ENCODE measurements at places on chromosomes 1 and 21.

GRCh38 chr1:153945131-153945794 lies 1.3 kb downstream of the DENND4B start:
- no peak for DNase-seq
- H3K27me3 ChIP-seq = no peaks in the 10 kb centered on the region
- peak overlapping the region; percentile 90 for H3K4me3 ChIP-seq
- H3K36me3 ChIP-seq = peaks cover 4% of the 10 kb centered on the region
- peak overlapping the region; percentile 91 for H3K27ac ChIP-seq
- peaks cover 7% of the 10 kb centered on the region for H3K4me1 ChIP-seq

GRCh38 chr1:156104861-156105832 lies 9.4 kb upstream of the LMNA start:
- H3K27ac ChIP-seq = peak overlapping the region; percentile 28
- no peak for DNase-seq
- no peak overlapping the region for H3K4me3 ChIP-seq
- H3K36me3 ChIP-seq = no peaks in the 10 kb centered on the region
- H3K4me1 ChIP-seq = peaks cover 16% of the 10 kb centered on the region

GRCh38 chr1:119331915-119332314 lies 36.7 kb upstream of the HAO2 start:
- no peaks in the 10 kb centered on the region for H3K27me3 ChIP-seq
- H3K27ac ChIP-seq = no peak overlapping the region
- DNase-seq = no peak
- no peak overlapping the region for H3K4me3 ChIP-seq

DNA sequence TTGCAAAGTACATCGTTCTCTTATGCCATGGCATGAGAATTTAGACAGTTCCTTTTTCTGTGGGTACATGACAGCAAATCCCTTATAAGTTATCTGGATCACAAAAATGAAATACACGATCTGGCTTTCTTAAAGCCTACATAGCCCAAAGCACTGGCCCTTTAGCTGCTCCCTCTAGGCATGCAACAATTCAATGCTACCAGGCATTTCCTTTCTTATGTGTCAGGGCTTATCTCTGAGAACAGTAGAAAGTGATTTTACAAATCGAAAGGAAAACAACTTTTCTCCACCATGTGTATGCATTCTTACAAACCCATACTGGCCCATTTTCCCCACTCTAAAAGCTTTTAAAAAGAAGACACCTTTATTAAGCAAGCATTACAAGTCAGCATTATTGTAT lies 139.7 kb downstream of the GRIK1 start:
- no peaks in the 10 kb centered on the region for H3K36me3 ChIP-seq
- DNase-seq = no peak
- no peak overlapping the region for H3K4me3 ChIP-seq
- H3K27me3 ChIP-seq = no peaks in the 10 kb centered on the region

DNA sequence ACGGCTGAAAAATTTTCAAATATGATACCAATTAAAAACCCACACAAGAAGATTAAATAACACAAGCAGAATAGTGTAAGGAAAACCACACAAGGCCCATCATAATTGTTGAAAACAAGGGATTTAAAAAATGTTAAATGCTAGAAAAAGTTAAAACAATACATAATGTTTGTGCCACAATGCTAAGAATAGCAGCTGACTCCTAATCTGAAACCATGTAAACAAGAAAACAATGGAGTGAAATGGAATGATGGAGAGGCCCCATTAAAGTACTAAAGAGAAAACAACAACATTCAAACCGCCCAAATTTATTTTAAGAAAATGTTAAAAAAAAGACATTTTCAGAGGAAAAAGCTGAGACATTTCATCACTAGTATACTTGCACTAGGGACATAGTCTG lies 663.6 kb upstream of the NCAM2 start:
- H3K27me3 ChIP-seq = no peaks in the 10 kb centered on the region
- no peaks in the 10 kb centered on the region for H3K4me1 ChIP-seq

- no peaks in the 10 kb centered on the region for H3K36me3 ChIP-seq
- H3K27me3 ChIP-seq = no peaks in the 10 kb centered on the region
- H3K27ac ChIP-seq = peak overlapping the region; percentile 76
- no peak overlapping the region for H3K4me3 ChIP-seq
- DNase-seq = no peak
Observed at GRCh38 chr1:169155675-169156074, 49.2 kb downstream of the ATP1B1 start.

DNA sequence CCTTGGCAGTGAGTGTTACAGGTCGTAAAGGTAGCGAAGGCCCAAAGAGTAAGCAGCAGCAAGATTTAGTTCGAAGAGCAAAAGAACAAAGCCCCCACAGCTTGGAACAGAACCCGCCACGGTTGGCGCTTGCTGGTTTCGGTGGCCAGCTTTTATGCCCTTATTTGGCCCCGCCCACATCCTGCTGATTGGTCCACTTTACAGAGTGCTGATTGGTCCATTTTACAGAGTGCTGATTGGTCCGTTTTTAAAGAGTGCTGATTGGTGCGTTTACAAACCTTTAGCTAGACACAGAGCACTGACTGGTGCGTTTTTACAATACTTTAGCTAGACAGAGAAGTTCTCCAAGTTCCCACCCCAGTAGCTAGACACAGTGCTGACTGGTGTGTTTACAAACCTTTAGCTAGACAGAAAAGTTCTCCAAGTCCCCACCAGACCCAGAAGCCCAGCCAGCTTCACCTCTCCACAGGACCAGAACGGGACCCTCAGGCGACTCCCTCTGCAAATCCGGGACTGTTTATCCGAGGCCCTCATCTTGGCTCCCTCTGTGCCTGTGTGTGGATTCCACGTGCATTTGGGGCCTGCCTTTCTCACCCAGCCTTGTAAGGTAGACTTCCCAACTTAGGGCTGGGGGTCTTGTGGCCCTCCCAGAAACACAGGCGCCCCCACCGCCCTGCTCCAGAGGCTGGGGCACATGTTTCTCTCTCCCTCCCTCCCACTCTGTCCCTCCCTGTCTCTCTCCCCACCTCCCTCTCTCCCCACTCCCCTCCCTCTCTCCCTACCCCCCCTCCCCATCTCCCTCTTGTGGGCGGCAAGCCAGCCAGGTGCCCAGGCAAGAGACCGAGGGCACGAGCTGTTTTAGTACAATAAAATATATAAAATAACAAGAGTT lies 12.6 kb downstream of the FTCD start:
- no peak overlapping the region for H3K4me3 ChIP-seq
- DNase-seq = no peak
- H3K27ac ChIP-seq = no peak overlapping the region
- H3K36me3 ChIP-seq = no peaks in the 10 kb centered on the region

GRCh38 chr1:210978316-210978973 lies 155.5 kb downstream of the KCNH1 start:
- DNase-seq = no peak
- no peaks in the 10 kb centered on the region for H3K27me3 ChIP-seq
- no peak overlapping the region for H3K4me3 ChIP-seq
- no peak overlapping the region for H3K27ac ChIP-seq
- no peaks in the 10 kb centered on the region for H3K4me1 ChIP-seq

DNA sequence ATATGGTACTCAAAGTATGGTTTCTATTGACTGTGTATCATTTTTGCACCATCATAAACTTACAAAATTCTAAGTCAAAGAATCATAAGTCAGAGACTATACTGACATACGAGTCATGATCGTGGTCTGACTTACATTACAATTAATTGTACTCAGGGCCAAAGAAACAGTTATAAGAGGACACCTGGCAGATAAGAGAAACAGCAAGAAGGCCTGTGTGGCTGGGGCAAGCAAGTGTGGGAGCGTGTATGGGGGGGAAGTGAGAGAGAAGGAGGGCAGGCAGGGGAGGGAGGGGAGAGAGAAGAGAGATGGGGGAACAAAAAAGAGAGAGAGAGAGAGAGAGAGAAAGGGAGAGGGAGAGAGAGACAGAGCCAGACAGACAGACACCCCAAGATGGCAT lies 70.9 kb downstream of the RERE start:
- DNase-seq = no peak
- no peak overlapping the region for H3K4me3 ChIP-seq
- H3K27ac ChIP-seq = no peak overlapping the region
- no peaks in the 10 kb centered on the region for H3K36me3 ChIP-seq
- H3K27me3 ChIP-seq = no peaks in the 10 kb centered on the region
- no peaks in the 10 kb centered on the region for H3K4me1 ChIP-seq

DNA sequence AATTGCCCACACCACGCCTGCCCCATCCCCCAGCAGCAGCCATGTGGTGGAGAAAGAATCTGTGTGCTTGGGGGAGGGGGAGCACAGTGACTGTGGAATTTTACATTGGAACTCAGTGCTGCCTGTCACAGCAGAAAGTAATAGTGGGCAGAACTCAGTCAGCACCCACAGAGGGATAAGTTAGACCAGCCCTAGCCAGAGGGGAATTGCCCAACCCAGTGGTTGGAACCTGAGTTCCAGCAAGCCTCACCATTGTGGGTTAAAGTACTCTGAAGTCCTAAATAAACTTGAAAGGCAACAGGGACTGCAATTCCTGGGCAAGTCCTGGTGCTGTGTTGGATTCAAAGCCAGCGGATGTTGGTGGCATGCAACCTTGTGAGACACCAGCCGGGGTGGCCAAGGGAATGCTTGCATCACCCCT lies 88.8 kb downstream of the MRPL39 start:
- H3K27me3 ChIP-seq = no peaks in the 10 kb centered on the region
- no peaks in the 10 kb centered on the region for H3K4me1 ChIP-seq
- no peak for DNase-seq
- H3K4me3 ChIP-seq = no peak overlapping the region

DNA sequence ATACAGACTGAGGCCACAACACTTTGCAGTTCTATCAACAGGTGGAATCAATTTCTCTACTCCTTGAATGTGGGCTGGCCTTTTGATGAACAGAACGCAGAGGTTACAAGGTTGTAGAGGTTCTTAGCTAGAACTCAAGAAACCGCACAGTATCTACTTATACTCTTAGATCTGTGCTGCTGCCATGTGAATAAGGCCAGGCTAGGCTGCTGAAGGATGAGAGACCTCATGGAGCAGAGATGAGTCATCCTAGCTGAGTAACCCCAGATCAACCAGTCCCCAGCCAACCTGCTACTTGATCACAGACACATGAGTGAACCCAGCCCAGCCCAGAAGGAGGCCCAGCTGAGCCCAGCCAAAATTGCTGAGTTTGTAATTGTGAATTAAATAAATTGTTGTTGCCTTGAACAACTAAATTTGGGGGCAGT lies 35.3 kb upstream of the BCAR3 start:
- DNase-seq = no peak
- no peaks in the 10 kb centered on the region for H3K27me3 ChIP-seq
- H3K27ac ChIP-seq = no peak overlapping the region
- H3K4me3 ChIP-seq = no peak overlapping the region
- no peaks in the 10 kb centered on the region for H3K36me3 ChIP-seq

- no peak for DNase-seq
- no peaks in the 10 kb centered on the region for H3K27me3 ChIP-seq
- H3K4me3 ChIP-seq = no peak overlapping the region
- H3K4me1 ChIP-seq = no peaks in the 10 kb centered on the region
Observed at GRCh38 chr1:66090859-66091457, 298.3 kb downstream of the PDE4B start.

- DNase-seq = no peak
- H3K4me3 ChIP-seq = no peak overlapping the region
- H3K36me3 ChIP-seq = no peaks in the 10 kb centered on the region
- H3K27ac ChIP-seq = no peak overlapping the region
- no peaks in the 10 kb centered on the region for H3K27me3 ChIP-seq
Observed at GRCh38 chr1:154862907-154863306, 7.2 kb downstream of the KCNN3 start.

DNA sequence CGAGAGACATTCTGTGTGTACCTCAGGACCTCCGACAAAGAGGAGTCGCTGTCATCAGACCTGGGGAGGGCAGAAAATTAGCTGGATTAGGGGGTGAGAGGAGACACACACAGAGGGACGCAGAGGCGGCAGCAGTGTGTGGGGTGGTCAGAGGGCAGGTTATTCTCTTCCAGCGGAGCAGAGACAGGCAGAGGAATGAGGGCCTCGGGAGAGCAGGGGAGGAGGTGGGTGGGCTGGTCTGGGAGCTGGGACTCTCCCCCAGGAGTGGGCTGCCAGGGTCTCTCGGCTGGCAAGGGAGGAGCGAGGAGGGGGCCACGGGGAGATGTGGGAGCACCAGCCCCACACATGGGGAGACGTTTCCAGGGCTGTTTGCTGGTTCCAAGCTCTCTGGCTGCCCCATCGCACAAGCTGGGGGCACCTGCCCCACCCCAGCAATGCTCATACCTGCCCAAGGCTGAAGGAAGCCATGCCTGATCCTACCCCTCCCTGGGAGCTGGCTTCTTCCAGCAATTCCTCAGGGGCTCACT lies 40.4 kb downstream of the KIF21B start:
- no peaks in the 10 kb centered on the region for H3K27me3 ChIP-seq
- no peaks in the 10 kb centered on the region for H3K4me1 ChIP-seq
- H3K27ac ChIP-seq = no peak overlapping the region

DNA sequence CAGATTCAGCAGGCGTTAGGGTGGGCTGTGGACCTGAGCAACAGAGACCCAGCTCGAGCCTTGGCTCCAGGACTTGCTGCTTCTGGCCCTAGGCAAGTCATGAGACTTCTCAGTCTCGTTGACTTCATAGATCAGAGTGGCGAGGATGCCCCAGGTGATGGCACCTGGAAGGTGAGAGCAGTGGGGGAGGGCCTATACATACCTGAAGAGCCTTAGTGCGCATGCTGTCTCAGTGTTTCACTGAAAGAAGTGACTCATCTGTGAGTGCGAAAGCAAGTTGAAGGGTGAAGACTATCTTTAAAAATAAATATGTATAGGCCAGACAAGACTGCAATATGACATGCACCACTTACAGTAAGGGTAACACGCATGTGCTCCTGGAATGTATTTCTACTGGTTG lies 10.1 kb downstream of the PLEKHA6 start:
- no peaks in the 10 kb centered on the region for H3K36me3 ChIP-seq
- H3K4me1 ChIP-seq = peaks cover 51% of the 10 kb centered on the region
- H3K27me3 ChIP-seq = no peaks in the 10 kb centered on the region
- H3K4me3 ChIP-seq = no peak overlapping the region
- DNase-seq = no peak

GRCh38 chr1:81998165-81998564 lies 197.4 kb downstream of the ADGRL2 start:
- H3K4me3 ChIP-seq = no peak overlapping the region
- H3K27me3 ChIP-seq = no peaks in the 10 kb centered on the region
- H3K27ac ChIP-seq = no peak overlapping the region
- no peak for DNase-seq

DNA sequence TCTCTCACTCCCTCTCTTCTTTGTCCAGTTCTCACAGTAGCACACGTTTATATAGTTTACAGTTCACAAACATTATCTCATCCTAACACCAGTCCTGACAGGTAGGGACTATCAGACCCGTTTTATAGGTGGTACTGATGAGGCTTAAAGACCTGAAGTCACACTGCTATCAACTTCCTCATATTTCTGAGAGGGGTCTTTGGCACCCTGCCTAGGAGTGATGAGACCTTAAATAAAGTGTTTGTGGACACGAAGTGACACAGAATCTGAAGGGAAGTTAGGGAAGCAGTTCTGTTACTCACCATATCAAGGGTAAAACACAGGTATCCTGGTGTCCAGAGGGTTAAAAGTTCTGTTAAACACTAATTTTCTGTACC lies 590 bp upstream of the TACSTD2 start:
- DNase-seq = no peak
- H3K36me3 ChIP-seq = no peaks in the 10 kb centered on the region
- peak overlapping the region; percentile 22 for H3K4me3 ChIP-seq
- H3K4me1 ChIP-seq = no peaks in the 10 kb centered on the region
